SK-MEL-5 (cell line): ENCODE measurements at places on chromosomes 5 and 9.

DNA sequence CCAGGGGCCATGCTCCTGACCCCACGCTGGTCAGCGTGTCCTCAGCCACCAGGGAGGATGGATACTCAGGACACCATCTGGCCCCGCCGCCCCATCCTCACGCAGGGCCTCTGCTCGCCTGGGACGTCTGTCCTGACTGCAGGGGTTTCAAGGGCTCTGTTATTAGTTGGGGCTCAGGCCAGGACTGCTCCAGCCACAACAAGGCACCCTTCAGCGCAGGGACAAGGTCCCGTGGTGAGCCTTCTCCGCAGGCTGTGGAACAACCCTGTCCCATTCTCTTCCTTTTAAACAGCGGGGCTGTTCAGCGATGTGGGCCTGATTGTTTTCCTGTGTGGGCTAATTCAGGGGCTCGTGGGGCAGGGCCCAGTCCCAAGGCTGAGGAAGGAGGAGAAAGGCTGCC lies 61.6 kb downstream of the SEMA4D start:
- DNase-seq = no peak

GRCh38 chr9:23630488-23630887 lies 195.6 kb downstream of the ELAVL2 start:
- no peak for DNase-seq

GRCh38 chr9:95005278-95006143 lies 279.0 kb downstream of the AOPEP start:
- no peak for DNase-seq

DNA sequence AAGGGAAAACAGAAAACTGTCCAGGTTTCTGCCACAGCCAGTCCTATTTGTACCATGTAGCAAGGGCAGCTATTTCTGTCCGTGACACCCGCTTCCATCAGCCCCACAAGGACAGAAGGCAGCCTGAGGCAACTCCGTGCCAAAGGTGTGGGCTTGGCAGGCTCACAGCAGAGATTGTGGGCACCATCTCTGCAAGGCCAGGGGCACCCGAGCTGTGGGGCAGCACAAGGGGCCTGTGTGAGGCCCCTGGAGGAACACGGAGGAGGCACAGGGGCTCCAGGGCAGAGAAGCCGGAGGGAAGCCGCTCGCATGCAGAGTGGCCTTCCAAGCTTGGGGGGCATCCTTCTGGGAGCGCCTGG lies 43.5 kb downstream of the COL23A1 start:
- no peak for DNase-seq

DNA sequence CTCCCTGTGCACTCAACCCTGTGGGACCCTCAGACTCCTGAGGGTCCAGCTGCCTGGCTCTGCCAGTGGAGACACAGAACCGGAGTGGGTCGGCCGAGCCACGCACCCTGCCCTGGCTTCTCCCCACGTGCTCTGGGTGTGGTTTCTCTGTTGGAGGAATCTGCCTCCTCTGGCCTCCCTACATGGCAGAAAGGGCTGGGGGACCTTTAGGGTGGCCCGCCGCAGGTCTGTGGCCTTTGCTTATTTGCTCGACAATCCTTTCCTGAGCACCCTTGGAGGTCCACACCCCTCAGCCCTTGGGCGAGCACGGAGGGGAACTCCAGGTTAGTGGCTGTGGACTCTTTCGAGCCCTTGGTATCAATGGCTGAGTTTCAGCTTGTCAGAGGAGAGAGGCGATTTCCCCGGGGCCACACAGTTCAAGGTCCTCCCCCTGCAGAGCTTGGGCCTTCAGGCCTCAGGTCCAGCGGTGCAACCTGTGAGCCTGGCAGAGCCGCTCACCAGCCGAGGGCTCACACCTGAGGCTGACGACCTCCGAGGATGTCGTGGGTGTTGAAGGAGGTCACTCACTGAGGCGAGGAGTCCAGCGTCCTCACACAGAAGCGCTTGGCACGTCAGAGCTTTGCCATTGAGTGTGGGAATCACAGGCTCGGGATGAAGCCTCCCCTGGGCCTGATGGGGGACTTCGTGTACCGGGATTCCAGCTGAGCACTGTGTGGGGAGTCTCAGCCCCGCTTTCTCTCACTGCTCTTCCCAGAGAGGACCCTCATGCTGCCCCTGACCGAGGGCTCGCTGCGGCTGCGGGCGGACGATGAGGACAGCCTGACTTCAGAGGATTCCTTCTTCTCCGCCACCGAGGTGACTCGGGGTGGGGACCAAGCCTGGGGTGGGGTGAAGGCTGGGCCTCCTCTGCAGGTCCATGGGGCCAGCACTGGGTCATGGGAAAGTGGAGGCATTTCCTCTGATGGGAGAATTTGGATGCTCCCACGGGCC lies 20.8 kb upstream of the DOLPP1 start:
- no peak for DNase-seq

GRCh38 chr9:85599540-85600105 lies 142.1 kb downstream of the AGTPBP1 start:
- DNase-seq = no peak

DNA sequence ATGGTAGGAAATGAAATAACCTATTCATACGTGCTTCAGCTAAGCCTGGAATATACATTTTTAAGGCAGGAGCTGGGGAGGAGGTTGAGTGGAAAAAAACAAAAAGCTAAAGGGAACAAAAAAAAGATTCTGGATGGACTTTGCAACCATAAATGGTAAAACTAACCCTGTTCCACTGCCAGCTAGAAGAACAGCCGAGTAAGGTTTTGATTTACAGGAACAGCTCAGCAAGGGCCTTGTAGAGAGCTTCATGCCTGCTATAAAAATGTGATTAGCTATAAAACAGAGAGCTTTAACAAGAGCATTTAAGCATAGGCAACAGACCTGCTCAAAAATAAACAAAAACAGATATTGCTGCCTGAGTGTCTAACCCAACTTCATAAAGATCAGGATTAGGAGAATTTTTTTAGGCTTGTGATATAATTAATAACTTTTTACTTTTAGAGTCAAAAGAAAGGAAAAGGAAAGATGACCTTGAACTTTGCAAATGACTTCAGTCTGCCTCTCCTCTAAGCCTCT lies 194.8 kb downstream of the FBXL7 start:
- no peak for DNase-seq

DNA sequence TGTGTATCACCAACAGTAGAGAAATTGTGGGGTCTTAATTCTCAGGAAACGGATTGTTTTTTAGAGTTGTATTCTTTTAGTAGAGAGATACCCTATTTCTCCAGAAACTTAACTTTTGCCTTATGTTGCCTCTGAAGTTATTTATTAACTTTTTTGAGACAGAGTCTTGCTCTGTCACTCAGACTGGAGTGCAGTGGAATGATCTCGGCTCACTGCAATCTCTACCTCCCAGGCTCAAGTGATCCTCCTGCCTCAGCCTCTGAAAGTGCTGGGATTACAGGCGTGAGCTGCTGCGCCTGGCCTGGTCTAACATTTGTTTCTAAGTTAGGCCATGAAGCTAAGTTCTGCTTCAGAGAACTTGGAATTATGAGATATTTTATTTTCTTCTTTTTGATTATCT lies 75.0 kb downstream of the CFAP95 start:
- no peak for DNase-seq

DNA sequence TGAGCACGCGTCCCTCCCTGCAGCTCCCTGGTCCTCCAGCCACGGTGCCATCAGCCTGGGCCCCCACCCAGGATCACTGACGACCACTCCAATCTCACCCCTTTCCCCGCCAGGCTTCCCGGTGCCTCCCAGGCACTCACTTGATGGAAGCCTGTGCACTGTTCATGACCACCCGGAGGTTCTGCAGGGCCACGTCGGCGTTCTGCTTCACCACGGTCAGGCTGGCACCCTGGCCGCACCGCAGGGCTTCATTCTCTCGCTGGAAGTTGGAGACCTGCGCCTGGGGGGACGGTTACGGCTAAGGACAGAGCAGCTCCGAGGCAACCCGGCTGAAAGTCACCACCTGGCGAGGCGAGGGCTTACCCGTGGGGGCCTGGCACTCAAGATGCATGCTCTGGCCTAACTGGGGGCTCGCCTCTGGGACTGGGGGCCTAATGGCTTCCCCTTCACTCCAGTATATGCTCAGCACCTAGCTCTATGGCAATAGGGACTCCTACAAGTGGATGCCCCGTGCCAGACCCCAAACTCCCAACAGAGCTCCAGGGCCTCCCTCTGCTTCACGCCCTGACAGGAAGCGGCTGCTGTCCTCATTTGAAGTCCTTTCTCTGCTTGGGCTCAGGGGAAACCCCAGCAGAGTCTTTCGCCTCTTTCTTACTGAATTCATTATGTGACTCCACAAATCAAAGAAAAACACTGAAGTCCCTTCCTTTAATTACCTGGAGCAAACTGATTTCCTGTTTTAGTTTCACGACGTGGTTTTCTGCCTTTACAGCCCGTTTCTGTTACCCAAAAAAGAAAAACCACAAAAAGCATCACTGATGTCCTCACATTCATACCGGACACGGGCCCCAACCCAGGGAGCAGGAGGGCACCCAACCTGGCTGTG lies 4.2 kb upstream of the SNAPC4 start:
- DNase-seq = no peak

GRCh38 chr9:132268725-132269352 lies 85.9 kb downstream of the SETX start:
- DNase-seq = peak; percentile 76

GRCh38 chr5:58135571-58136335 lies 324.1 kb downstream of the PLK2 start:
- no peak for DNase-seq

- DNase-seq = peak; percentile 2
Measured at GRCh38 chr9:19409401-19410194, 789 bp downstream of the ACER2 start.

DNA sequence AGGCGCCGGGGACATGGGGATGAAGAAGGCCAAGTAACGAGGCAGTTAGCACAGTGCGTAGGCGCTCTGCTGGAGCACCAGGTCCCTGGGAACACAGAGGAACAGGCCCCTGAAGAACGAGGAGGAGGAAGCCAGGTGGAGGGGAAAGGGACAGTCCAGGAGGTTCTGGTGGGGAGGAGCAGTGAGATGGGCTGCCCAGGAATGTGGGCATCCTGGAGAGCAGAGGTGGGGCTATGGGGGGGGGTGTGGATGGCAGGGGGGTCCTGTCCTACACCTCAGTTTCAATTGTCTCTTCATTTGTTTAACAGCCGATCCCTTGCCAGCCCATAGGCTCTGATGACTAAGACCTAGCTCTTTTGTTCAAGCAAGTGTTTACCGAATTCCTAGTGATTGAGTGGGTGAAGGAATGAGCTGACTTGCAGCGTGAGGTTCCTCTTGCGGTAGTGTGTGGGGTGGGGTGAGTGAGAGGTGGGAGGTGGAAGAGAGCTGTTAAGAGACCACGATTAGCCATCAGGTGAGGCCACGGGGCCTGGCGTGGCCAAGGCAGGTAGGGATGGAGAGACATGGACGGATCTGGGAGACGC lies 8.4 kb upstream of the PHYHD1 start:
- DNase-seq = no peak

- no peak for DNase-seq
Measured at GRCh38 chr5:92941806-92942205, 639.2 kb downstream of the NR2F1-AS1 start.

- no peak for DNase-seq
Measured at GRCh38 chr9:127654619-127655018, 42.5 kb downstream of the STXBP1 start.

DNA sequence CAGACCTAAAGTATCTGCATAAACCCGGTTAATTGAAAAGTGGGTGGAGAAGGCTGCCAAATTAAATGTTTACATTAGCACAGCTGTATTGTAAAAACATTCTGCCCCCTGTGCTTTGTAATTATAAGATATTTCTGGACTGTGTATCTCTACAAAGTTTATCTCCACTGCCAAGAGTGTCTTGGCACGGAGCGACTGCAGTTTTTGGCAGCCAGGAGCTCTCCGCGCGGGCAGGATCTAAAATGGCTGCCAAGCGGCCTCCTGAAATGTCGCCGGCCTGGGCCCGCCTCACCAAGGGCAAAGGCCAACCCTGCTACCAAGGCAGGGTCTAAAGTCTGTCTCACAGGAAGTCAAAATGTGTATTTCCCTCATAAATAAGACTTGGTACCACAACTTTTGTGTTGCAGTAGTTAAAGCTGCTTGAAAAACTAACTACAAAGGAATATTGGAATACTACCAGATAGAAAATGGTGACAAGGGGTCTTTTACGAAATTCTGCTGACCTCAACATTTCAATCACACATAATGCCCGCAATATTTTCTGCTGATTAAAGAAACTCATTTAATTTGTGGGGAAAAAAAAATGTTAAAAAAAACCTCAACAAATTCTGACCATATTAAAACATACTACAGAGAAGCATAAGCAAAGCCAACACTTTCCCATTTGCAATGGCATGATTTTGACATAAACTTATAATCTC lies 110.4 kb downstream of the NFIB start:
- no peak for DNase-seq

- DNase-seq = no peak
Measured at GRCh38 chr5:142115937-142116614, 7.5 kb downstream of the NDFIP1 start.

GRCh38 chr5:2153802-2154201 lies 271.1 kb upstream of the IRX4 start:
- DNase-seq = no peak

DNA sequence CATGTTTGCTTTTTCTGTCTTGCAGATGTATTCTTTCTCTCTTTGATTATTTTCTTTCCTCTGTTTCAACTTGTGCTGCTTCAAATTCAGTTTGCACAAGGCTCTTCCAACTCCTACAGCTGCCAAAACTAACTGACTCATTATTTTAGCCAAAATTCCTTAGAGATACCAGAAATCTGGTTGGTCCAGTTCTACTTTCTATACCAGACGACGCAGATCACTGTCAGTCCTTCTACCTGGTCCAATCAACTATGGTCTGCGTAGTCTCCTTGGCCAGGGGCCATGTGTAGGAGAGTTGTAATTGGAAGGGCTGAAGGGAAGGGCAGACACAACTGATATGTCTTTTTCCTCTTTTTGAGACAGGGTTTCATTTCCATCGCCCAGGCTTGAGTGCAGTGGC lies 51.9 kb upstream of the JAK2 start:
- no peak for DNase-seq

DNA sequence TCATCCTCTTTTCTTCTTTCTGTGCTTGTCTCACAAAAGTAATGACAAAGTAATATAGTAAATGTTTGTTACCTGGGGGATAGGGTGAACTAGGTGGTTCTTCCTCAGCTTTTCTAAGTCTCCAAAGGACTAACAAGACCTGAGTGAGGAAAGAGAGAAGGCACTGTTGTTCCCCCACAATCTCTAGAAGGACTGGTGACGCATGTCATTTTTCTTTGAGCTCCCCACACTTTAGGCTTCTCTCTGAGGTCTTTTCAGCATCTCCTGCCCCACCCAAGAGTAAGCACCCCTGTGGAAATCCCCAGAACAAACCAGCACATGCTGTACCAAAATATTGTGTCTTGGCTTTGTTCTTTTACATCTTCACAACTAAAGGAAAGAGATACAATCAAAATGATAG lies 2.4 kb upstream of the IL7R start:
- DNase-seq = no peak

GRCh38 chr9:85905957-85906356 lies 35.0 kb upstream of the NAA35 start:
- DNase-seq = no peak

- no peak for DNase-seq
Measured at GRCh38 chr5:126523818-126524510, 71.1 kb downstream of the ALDH7A1 start.

- DNase-seq = no peak
Measured at GRCh38 chr5:32410630-32411029, 33.9 kb downstream of the ZFR start.

- DNase-seq = no peak
Measured at GRCh38 chr5:7917130-7918123, 48.5 kb downstream of the MTRR start.
